ENCODE measurements at places on chromosomes 4 and X.

DNA sequence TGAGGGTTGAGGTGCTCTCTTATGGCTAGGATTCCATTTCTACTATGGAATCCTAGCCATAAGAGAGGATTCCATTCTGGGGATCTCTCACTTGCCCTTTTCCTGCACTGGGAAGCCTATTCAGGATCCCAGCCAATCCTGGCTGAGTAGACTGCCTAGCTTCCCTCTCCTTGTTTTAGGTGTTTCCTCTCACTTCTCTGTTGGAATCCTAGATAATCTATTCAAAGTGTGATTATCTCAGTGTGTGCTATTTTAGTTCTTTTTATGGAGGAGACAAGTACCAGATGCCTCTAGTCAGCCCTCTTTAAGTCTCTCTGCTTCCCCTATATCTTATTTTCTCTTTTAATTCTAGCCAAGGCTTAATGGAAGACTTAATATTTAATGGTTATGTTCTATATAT, 34.5 kb upstream of the DDIT4L start:
- DNase-seq = no peak

- no peak for DNase-seq
These were observed 1.1 kb upstream of the SEL1L3 start for GRCh38 chr4:25863831-25864418.

GRCh38 chr4:144688035-144688569, 42.1 kb downstream of the HHIP start:
- no peak for DNase-seq

DNA sequence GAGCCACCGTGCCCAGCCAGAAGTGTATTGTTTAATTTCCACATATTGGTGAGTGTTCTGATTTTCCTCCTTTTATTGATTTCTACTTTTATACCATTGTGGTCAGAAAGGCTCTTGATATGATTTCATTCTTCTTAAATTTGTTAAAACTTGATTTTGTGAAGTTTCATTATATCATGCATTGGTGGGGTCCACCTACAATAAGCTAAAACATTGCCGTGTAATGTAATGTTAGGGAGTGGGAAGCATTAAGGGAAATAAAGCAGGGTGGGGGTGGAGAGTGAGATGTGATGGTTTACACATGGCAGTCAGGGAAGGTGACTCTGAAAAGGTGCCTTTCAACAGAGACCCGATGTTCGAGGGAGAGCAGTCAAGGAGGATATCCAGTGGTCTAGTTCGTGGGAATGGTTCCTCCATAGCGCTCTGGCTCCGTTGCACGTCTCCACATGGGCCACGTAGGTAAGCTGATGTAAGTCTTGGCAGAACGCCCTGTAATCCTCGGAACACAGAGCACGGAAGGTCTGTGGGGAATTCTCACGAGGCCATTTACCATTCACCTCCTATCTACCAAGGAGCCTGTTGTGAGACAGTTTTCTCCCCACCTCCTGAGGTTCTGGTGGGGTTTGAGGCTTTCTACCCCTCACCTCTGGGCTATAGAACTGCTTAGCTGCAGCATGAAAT, 7.7 kb upstream of the WDR13 start:
- DNase-seq = no peak

DNA sequence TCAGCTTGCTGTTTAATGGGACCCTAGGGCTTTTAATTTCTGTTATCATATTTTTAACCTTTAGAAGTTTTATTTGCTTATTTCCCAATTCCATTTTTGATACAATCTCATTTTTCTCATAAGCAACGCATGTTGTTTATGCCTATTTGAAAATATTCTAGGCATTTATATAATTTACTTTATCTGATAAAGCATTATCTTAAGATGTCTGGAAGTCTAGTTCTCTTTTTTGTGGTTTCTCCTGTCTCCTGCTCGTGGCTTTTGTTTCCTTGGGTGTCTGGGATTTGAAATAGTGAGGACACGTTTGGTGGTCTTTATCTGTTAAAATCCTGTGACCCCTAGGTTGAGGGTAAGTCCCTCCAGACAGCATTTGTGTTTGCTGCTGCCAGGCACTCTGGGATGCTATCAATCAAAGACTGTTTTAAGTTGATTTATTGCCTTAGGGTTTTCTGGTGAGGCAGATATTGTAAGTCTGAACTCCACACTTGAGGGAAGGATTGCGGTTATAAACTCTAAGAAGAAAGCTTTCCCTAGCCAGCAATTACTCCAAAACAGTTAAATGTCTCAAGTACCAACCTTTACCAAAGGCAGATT, 208.0 kb downstream of the PRDM5 start:
- no peak for DNase-seq

DNA sequence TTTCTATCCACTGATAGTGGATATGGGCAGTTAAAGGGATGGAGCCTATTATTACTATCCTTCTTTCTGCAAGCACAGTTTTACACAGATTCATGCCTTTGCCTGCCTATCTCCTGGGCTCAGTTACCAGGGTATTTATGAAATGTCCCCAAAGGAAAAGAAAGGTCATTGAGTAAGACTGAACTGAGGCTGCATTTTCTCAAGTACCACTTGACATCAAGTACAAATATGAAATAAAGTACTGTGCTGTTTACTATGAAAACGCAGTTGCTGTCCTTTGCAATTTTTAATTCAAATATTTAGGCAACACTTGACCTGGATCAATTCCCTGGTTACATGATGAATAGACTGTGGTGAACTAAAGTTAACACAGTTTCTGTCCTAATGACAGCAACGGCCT, 23.5 kb upstream of the SPANXN4 start:
- no peak for DNase-seq

GRCh38 chr4:44869985-44870384, 143.6 kb upstream of the GNPDA2 start:
- DNase-seq = no peak

DNA sequence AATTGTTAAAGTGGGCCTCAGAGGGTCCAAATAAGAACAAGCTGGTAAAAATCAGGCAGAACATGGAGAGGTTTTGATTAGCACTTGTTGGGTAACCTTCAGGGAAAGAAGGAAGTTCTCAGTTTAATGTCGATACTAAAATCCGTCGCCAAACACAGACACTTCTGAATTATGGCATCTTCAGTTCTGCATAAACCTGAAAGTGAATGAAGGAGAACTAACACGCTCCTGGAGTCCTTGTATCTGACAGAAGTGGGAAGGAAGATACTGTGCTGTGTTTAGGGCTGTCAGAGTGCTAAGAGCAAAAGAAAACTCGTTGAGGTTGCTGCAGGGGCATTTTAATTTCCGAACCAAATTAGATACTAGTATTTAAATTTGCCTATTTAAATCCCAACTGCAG, 106.2 kb downstream of the TMA16 start:
- no peak for DNase-seq

- DNase-seq = no peak
These were observed 37.9 kb upstream of the SLC4A4 start for GRCh38 chr4:71300964-71301363.

Measured in midbrain (tissue), 1 donor.